GM04504 (cell line): ENCODE measurements at places on chromosomes 2 and 18.

GRCh38 chr18:25597476-25597875 is 245.5 kb upstream of the ZNF521 start:
- no peak for DNase-seq

- DNase-seq = no peak
Observed at GRCh38 chr2:42124011-42124785, 45.0 kb upstream of the EML4 start.

- DNase-seq = no peak
Observed at GRCh38 chr2:173054466-173054865, 21.2 kb upstream of the MAP3K20 start.

- DNase-seq = peak; percentile 76
Observed at GRCh38 chr2:38178556-38179419, 102.8 kb upstream of the CYP1B1 start.

DNA sequence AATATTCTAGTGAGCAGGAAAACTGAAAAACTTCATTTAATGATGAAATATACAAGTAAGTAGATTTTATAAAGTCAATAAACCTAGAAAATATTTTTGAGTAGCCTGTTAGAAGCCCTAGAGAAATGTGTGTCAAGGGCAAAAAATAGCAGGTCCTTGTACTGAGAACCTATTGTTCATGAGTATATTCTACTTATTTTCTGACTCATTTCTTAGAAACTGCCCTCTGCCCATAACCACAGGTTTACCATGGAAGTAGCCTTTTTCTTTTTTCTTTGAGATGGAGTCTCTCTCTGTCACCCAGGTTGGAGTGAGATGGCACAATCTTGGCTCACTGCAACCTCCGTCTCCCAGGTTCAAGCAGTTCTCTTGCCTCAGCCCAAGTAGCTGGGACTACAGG is 19.4 kb upstream of the SELENOI start:
- no peak for DNase-seq

GRCh38 chr18:67243799-67244587 is 272.5 kb downstream of the DSEL start:
- DNase-seq = no peak

GRCh38 chr2:60577682-60578283 is 24.3 kb upstream of the BCL11A start:
- no peak for DNase-seq

DNA sequence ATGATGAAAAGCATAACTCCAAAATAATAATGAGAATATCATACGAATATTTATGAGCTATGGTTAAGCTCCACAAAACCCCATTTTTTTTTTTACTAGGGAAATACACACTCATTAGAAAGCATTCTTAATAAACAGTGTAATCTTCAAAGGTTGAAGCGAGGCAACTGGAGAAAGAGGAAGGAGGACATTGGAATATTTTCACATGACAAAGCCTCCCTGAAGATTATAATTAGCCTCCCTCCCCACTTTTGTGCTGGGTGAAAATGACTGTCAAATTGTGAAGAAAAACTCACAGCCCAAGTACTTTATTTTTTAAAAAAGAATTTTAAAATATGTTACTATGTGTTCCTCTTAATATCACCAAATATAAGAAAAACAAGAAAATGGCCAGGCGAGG is 64.1 kb upstream of the NFU1 start:
- DNase-seq = no peak

DNA sequence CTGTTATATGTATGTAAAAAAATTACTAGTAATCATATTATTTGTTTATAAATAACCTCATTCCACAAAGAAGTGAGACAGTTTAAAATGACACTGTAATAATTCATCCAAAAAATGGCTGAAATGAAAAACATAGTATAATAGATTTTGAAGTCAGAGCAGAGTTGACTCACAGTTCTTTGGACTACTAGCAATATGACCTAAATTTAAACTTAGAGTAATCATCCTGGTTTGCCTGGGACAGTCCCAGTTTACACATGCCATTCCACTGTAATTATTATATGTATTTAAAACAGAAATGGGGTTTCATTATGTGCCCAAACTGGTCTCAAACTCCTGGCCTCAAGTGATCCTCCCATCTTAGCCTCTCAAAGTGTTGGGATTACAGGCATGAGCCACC is 48.3 kb downstream of the CCDC88A start:
- no peak for DNase-seq
